ACHN (cell line): ENCODE measurements at places on chromosomes 6 and 20.

GRCh38 chr6:18985996-18986395 lies 598.8 kb downstream of the RNF144B start:
- no peak for DNase-seq

GRCh38 chr20:48901326-48901725 lies 20.2 kb upstream of the ARFGEF2 start:
- DNase-seq: no peak

GRCh38 chr20:6680441-6680840 lies 87.0 kb upstream of the BMP2 start:
- DNase-seq: no peak

GRCh38 chr20:53099856-53100255 lies 127.7 kb downstream of the TSHZ2 start:
- no peak for DNase-seq

- DNase-seq: peak; percentile 74
These were observed 1.9 kb downstream of the BAG2 start for GRCh38 chr6:57173886-57174510.

GRCh38 chr6:105519954-105520353 lies 117.1 kb upstream of the PREP start:
- DNase-seq: no peak

DNA sequence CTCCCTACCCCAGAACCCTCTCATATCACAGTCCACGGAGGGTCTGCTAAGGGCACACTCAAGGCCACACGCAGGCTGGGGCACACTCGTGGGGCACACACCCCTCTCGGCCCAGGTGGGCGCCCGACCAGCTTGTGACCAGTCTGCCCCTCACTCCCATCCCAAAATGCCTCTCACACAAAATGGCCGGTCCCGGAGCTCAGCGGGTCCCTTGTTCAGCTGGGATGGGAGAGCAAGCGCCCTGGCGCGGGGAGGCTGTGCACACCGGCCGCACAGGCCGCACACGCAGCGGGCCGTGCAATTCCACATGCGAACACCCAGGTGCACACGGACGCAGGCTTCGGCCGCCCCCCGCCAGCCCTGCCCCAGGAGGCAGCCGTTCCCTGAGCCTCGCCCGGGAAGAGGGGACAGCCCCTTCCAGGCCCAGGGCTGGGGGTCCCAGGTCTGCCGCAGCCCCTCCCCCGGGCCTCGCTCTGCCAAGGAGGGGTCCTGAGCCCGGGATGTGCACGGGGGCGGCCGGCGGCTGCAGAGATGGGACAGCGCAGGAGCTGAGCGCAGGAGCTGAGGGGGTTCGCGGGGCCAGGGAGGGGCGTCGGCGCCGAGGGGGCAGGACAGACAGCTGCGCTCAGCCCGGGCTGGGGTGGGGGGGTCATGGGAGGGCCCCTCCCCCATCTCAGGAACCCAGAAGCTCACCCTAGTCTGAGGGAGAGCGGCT lies 1.3 kb downstream of the KCNQ2 start:
- DNase-seq: no peak

- DNase-seq: no peak
These were observed 66.8 kb upstream of the PTCHD4 start for GRCh38 chr6:48177786-48178185.

DNA sequence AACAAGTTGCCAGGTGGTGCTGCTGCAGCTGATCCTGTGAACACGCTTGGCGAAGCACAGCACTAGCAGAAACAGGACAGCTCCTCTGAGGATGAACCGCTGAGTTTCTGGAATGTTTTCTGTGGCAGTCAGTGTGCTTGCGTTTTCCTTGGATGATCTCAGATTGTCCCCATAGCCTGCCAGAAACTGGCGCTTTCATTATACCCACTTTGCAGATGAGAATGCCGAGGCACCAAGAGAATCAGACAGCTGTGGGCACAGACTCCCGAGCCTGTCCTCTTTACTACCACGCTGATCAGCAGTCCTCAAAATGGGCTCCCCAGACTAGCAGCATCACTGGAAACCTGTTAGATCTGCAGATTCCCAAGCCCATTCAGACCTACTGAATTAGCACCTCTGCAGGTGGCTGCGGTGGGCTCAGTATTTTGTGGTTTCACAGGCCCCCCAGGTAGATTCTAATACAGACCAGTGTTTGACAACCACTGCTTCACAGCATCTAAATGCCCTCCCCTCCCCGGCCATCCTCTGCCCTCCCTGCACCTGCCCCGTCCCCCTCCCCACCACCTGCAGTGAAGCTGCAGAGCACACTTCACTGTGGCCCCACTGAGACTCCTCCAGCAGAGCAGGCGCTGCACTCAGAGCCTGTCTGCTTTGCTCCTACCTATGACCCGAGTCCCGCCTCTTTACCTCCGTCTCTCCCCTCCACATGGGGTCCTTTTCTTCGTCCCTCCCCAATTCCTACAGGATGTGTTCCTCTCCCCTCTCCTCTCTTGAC lies 29.6 kb downstream of the SPATA2 start:
- peak; percentile 38 for DNase-seq

- DNase-seq: no peak
These were observed 53.4 kb downstream of the HIVEP1 start for GRCh38 chr6:12065321-12066140.

DNA sequence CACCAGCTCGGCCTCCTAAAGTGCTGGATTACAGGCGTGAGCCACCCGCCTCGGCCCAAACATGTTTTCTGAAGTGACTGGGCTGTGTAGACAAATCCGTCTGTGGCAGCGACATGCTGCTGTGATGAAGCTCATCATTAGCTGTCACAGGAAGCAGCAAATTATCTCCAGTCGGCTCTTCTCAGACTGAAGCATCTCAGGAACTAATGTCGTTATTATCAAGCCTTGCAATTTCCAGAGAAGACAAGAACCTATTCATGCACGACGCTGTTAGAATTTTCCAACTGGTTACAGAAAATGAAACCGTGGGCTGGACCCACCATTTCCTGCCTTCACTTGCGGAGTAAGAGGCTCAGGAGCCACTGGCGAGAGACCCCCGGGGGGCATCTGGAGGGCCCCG lies 17.1 kb upstream of the NTSR1 start:
- DNase-seq: no peak

DNA sequence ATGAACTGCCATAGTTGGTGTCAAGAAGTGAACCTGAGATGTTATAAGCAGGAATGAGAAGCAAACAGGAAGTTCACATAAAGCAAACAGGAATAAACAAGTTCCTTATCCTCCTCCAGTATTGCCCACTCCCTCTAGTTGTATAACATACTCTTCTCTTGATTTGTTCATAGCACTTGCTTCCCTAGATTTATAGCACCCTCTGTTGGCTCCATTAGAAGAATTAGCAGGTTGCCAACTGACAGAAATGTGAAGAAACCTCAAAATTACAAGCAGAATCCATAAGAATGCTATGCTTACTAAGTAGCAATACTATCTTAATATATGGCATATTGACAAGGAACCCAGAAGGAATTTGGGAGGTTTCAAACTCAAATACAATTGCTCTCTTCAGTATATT lies 195.4 kb downstream of the TBX18 start:
- DNase-seq: peak; percentile 42

DNA sequence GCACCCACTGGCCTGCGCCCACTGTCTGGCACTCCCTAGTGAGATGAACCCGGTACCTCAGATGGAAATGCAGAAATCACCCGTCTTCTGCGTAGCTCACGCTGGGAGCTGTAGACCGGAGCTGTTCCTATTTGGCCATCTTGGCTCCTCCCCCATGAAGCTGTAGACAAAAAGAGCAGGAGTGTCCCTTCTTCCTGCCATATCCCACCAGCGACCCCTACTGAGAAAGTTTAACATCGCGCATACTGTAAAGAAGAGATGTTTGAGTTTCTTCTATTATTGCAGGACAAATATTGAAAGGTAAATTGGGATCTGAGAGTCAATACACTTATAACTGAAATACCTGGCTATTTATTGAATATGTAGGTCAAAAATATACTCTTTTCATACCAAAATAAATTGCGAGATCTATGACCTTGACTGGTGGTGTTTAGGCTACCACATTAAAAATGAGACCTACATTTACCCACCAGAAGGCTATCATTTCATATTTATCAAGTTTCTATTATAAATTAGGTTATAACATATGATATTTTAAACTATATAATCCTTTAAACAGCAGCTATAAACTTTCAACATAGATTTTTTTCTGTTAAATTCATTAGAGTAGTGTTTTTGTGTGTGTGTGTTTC lies 586.3 kb downstream of the HTR1B start:
- DNase-seq: peak; percentile 80

- peak; percentile 72 for DNase-seq
These were observed 2.6 kb downstream of the EPHA7 start for GRCh38 chr6:93416571-93417420.

GRCh38 chr6:12371641-12372146 lies 81.5 kb downstream of the EDN1 start:
- DNase-seq: peak; percentile 77

GRCh38 chr20:54984104-54984448 lies 508.7 kb downstream of the DOK5 start:
- no peak for DNase-seq

- DNase-seq: no peak
These were observed 775.6 kb downstream of the PHF3 start for GRCh38 chr6:64411226-64411625.

DNA sequence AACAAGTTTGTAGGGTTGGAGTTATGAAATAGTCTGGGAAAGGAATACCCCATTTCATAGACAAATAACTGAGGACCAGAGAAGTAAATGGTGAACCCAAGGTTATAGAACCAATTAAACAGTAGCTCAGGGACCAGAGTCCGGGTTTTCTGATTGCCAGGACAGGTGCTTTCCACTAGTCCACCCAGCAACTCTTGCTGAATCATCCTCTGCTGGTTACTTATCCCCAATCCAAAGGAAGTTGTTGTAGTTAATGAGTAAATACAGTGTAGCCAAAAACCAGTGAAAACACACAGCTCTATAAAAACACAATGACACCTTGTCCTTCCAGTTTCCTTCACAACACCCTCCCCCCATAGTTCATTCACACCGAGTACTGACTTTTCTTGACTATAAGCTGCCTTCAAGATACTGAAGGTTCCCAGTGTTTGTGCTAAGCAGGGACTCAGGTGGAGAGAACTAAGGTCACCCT lies 766 bp upstream of the TINAG start:
- DNase-seq: peak; percentile 75

DNA sequence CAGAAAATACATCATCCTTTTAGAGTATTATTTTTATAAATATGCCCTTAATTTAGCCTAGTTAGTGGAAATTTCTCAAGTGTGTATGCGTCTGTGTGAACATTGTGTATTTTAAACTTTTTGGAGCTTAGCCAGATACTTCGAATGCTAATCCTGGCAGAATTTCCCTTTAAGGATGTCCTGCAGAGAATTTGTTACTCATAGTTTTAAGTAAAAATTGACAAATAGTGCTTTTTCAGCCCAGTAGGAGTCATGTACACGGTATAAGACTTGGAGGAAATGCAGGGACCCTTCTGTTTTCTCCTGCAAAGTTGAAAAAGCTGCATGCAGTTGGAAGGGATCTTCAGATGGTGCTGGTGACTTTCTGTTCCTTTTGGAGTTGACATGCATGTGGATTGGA lies at the start of gene FHL5:
Gene FHL5 (plus strand): TSS at position 243 of the 400 bp plus-strand sequence. CDS start 40,486 bp downstream, outside the sequence.
- DNase-seq: no peak
